Activated CD4-positive, alpha-beta T cell treated with anti-CD3 and anti-CD28 coated beads, Interleukin-2, amount 10 ng/mL, durations not matched to agents 7 days and 5 days (primary cell): ENCODE measurements at places on chromosomes 3 and 15. TPM values are rescaled to one million over a fixed set of nuclear protein-coding genes. Genes with fewer than 3 reads are reported as not detected.

GRCh38 chr3:191141728-191142127 lies 57.3 kb upstream of the OSTN start:
- DNase-seq, result no peak

RRP9 gene
- total RNA-seq, result 25.1 TPM

GRCh38 chr3:45988362-45988761 lies 7.3 kb downstream of the FYCO1 start:
- no peak for DNase-seq

DNA sequence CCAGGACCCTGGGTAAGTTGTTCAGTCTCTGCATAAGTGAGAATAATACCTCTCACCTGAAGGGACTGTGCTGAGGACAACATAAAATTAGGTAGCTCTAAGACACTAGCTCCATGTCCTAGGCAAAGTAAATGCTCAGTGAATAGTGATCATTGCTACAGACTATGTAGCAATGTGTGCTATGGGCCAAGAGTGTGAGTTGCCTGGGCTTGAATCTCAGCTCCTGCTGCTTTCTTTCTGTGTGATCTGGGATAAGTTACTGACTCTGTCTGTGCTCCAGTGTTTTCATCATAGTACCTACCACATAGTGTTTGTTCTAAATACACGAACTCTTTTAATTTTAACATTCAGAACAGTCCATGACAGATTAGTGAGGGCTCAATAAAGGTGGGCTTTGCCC lies 81.1 kb upstream of the MFGE8 start:
- no peak for DNase-seq

GOLGA8H gene
- not detected for total RNA-seq

- no peak for DNase-seq
These were observed 46.2 kb upstream of the PYDC2 start for GRCh38 chr3:191414732-191415131.

PCSK6 gene
- total RNA-seq, result 0.74 TPM

RBM6 gene
- 105 TPM for total RNA-seq

CCDC13 gene
- 0.60 TPM for total RNA-seq

SENP7 gene
- total RNA-seq, result 34.2 TPM

DNA sequence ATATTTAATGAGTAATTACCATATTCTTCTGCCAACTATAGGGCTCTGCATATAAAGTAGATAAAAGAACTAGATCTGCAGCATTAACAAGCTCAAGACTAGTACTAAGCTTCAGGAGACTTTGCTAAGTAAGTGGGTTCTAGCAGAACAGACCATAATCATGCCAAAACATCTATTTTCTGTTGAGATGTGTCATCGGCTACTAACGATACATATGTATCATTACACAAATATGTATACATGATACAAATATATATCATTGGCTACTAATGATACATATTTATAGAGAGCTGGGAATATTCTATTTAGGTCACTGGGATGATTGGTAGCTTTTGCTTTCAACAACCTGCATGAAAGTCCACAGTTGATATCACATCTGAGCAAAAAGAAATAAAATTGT lies 185.8 kb upstream of the DCBLD2 start:
- no peak for DNase-seq

- no peak for DNase-seq
These were observed 81.7 kb upstream of the TLE3 start for GRCh38 chr15:70179309-70179892.

DNA sequence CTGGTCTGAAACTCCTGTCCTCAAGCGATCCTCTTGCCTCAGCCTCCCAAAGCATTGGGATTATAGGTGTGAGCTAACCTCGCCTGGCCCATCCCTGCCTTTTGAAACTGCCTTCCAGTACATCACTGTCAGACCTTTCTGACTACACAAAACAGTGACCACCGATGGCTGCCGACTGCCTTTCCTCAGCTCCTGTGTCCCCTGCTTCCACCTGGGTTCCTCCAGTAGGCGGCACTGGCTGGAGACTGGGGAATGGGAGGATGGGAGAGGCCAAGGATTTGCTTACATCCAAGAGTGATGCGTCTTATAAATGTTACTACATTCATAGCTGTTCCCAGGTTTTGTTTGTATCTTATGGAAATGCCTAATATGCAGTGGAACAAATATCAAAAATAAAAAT lies 242.8 kb downstream of the BBX start:
- no peak for DNase-seq

CFAP92 gene
- total RNA-seq, result not detected

GRCh38 chr3:24018784-24019570 lies 73.9 kb downstream of the NR1D2 start:
- no peak for DNase-seq

BFSP2 gene
- total RNA-seq, result not detected

- DNase-seq, result no peak
These were observed 348.5 kb upstream of the SOX2 start for GRCh38 chr3:181363231-181363630.

GRCh38 chr15:100154338-100154737 lies 187.4 kb downstream of the ADAMTS17 start:
- no peak for DNase-seq

GRCh38 chr3:59553076-59553475 lies 503.3 kb upstream of the CFAP20DC start:
- no peak for DNase-seq

GRCh38 chr3:52140769-52141168 lies 13.5 kb downstream of the POC1A start:
- DNase-seq, result no peak

- no peak for DNase-seq
These were observed 632 bp downstream of the CTSH start for GRCh38 chr15:78944202-78944625.

GRCh38 chr3:123335007-123335670 lies 113.8 kb downstream of the ADCY5 start:
- DNase-seq, result peak; percentile 7

CMTM8 gene
- total RNA-seq, result 6.5 TPM

DNA sequence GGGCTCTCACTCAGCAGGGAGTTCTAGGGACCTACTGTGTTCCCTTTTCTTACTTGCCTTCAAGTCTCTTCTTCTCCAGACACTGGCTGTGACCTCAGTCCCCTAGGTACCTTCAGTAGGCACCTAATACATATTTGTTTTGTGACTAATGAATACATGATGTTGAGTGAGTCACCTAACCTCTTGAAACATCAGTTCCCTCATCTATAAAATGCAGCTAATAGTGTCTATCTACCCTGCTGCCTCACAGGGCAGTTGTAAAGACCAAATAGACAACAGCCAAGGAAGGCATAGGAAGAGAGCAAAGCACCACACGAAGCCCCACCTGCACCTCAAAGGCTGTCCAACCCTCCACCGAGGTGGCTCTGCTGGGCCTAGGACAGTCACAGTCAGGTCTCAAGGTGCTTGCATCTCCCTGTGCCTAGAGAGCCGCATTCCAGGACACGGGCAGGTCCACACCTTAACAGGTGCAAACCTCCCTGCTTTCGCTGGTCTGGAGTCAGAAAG lies 29.1 kb downstream of the DAPK2 start:
- no peak for DNase-seq

DNA sequence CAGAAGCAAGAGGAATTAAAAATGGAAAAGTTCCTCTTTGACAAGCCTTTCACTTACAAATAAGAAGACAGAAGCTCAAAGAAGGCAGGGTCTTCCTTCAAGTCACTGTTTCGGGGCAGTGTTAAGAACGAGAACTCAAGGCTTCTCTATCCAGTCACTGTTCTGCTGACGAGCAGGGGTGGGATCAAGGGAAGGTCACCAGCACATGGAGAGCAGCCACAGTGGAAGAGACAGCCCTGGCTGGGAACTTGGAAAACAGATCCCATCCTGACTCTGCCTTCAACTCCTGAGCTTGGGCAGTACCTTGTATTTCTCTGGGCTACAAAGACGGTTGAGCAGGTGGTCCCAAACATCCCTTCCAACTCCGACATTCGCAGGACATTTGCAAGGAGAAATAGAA lies 111.5 kb upstream of the LPP start:
- no peak for DNase-seq

- no peak for DNase-seq
These were observed 104.1 kb downstream of the TPRA1 start for GRCh38 chr3:127486321-127486944.

CHDH gene
- total RNA-seq, result 0.40 TPM

- DNase-seq, result peak; percentile 4
These were observed 32.3 kb downstream of the ALDH1L1 start for GRCh38 chr3:126147932-126148683.

GRCh38 chr3:182967218-182968204 lies 12.8 kb downstream of the DCUN1D1 start:
- DNase-seq, result peak; percentile 39

GRCh38 chr3:114364806-114365654 lies 71.2 kb downstream of the TIGIT start:
- DNase-seq, result no peak

GRCh38 chr3:182861348-182861747 lies 68.0 kb downstream of the ATP11B start:
- DNase-seq, result no peak

GXYLT2 gene
- total RNA-seq, result not detected

- DNase-seq, result no peak
These were observed 75.3 kb downstream of the ST8SIA2 start for GRCh38 chr15:92468991-92469390.

DNA sequence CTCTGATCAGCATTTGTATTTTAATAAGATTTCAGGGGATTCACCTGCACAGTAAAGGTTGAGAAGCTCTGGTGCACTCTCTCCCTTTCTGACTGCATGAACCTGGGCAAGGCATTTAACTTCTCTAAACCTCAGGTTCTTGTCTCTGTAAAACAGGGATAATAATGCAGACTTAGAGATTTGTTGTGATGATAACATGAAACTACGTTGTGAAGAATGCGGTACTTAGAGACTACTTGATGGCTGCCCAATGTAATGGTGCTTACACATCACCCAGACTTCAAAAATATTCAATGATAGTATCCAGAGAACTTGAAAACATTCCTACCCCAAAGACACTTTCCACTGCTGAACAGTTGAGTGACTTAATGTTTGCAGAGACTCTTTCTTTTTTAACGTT lies 19.8 kb upstream of the TNFSF10 start:
- no peak for DNase-seq

GRCh38 chr3:186516646-186517045 lies 27.5 kb downstream of the CRYGS start:
- DNase-seq, result no peak

DNA sequence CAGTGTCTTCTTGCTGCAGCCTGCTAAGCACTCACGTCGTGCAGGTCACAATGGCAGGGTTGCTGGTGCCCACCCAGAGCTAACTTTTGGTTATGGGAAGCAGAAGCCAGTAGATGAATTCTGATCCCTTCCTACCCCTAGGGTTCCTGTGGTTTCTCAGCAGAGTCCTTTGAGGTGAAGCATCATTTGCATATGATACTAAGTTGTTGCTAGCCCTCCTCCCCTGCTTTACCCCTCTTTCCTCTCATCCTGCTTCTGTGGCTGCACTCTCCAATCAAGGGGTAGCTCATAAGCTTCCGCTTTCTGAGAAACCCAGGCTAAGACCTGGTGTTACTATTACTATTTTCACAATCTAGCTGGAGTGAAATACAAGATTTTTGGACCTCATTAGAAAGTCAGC lies 22.1 kb upstream of the HEG1 start:
- no peak for DNase-seq

- peak; percentile 17 for DNase-seq
These were observed 16.7 kb upstream of the ISLR start for GRCh38 chr15:74156678-74157411.

DNA sequence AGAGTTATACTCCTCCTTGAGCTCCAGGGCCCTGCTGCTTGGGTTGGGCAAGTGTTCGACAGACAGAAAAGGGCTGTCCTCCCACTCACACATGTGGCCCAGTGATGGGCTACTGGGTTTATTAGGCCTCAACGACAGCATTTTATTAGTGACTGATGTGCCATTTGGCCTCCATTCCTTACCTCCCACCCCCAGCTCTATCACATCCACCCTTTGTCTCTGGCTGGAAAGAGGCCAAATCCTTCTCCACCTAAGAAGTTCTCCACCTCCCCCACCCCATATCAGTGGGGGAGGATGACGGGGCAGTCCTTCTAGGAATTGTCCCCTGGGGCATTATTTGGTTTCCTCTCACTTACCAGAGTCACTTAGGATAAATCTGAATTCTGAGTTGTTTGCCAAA lies 57.1 kb upstream of the WNT5A start:
- DNase-seq, result no peak
